ENCODE measurements at places on chromosomes 3 and 15.

DNA sequence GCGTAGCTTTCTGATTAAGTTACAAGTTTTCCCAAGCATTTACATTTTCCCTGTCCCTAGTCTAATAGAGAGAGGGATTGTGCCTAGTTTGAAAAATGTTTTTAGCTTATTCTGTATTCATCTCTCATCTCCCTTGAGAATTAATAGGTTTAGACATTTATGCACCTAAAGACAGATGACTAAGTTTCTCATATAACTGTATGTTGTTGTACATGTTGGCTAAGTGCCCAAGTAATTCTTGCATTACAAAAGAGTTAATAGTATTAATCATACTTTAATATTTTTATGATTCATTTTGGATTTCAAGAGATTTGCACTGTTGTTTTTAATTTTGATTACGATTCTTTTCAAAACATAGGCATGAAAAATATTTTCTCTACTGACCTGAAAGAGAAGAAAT lies 109.0 kb upstream of the TBL1XR1 start:
- DNase-seq = no peak

- no peak for DNase-seq
Measured at GRCh38 chr3:78050276-78051065, 1010.6 kb downstream of the ROBO2 start.

- no peak for DNase-seq
Measured at GRCh38 chr3:131729643-131730017, 226.9 kb upstream of the MRPL3 start.

DNA sequence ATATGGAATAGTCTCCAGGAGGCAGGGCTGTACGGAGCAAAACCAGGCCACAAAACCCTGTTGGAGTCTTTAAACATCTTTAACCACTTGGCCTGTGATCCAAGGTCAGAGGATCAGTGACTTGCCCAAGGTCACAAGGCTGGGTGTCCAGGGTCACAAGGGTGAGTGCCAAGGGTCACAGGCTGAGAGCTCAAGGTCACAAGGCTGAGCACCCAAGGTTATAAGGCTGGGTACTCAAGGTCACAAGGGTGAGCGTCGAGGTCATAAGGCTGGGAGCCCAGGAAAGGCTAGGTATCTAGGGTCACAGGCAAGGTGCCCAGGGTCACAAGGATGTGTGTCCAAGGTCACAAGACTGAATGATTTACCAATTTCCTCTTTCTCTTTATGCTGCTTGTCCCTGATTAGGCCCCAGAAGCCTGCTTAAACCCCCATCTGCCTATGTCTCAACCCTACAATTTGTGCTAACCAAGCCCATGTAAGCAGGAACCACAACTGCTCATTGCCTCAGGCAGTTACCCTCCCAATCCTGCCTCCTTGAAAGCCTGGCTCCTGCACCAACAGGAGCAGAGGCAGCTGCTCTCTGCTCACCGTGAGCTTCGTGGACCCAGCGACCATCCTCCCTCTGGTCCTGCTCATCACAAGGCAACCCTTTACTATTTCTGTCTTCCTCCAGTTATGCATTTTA lies 51.5 kb downstream of the MGLL start:
- DNase-seq = no peak

DNA sequence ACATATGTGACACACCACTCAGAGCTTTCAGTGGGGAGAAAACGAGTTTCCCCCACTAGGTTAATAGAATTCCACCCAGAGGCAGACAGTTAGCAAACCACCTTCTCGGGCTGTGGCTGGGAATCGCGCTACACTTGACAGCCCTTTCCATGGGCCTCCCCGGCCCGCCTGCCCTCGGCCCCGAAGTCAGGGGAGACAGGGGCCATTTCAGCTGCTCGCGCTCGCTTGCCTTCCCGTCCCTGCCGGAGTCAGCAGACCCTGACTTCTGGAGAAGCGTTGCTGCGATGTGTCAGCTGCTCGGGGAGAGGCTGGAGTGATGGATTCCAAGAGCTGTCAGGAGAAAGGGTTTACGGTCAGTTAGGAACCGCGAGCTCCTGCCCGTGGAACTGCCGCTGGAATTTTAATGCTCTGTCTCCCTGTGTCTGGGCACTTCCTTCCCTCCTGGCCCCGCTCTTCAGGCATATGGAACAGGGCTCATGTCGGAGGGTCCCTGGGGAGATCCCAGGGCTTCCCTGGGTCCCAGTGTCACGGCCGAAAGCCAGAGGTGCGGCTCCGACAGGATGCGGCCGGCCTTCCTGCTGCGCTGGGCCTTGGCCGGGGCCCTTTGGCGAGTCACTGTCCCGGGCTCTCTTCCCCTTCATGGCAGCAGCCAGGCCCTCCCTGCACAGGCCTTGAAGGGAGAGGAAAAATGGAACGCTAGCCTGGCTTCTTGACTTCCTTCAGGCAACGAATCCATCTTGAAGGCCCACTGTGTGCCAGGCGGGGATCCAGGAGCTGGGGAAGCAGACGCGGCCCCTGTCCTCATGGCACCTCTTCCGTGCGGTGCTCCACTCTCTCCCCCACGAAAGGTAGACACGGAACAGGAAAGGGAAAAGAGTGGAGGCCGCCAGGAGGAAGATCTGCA lies 38.4 kb upstream of the VPS8 start:
- DNase-seq = no peak

DNA sequence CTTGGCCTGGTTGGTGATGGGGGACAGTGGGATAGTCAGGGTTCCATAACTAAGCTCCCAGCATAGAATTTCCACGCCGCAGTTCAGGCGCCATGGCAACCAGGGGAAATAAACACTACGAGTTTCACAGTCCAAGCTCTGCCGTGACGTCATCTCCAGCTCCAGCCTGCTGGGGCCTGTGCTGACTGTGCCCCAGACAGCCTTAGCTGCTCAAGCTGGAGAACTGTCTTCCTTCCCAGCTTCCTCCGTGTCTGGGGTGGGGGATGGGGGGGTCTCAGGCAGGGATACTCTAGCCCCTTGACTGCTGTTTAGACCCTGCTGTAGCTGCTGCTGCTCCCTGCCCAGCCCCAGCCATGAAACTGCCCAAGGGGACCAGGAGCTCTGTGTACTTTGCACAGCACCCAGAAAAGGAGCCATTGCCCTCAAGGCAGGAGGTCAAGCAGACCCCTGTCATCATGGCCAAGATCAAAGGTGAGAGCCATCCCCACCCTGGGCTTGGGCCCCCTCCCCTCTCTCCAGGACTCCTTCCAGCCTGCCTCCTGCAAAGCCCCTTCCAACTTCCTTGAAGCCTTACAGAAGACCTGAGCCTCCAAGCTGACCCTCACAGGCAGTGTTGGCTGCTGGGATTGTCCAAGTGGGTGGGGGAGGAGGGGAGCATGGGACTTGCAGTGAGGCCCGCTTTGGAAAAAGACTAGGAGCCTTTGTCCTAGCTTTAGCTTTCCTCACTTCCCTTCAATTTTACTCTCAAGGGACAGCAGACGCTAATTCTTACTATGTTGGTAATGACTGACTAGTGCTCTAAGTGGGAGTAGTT lies 11.4 kb upstream of the CSPG4 start:
- DNase-seq = peak; percentile 29

- no peak for DNase-seq
Measured at GRCh38 chr15:101573951-101574350, 78.2 kb downstream of the TM2D3 start.

- no peak for DNase-seq
Measured at GRCh38 chr3:117751651-117752050, 1042.1 kb downstream of the TUSC7 start.

DNA sequence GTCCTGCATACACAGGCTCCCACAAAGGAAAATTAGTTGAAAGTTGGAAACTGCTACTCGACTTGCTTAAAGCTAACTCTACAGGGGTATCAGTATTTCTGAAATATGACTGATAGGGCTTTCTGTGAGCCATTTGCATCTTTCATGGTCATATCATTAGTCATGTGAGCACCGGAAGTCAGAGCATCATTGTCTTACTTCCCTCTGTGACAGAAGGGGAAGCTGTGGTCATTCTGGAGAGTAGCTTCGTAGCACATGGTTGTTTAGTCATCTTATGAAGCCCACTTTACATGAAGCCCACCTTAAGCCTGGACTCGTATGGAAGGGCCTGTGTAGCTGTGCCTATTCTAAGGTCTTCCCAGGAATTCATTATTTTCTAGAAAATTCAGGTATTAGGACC lies 69.0 kb downstream of the COL6A5 start:
- no peak for DNase-seq

DNA sequence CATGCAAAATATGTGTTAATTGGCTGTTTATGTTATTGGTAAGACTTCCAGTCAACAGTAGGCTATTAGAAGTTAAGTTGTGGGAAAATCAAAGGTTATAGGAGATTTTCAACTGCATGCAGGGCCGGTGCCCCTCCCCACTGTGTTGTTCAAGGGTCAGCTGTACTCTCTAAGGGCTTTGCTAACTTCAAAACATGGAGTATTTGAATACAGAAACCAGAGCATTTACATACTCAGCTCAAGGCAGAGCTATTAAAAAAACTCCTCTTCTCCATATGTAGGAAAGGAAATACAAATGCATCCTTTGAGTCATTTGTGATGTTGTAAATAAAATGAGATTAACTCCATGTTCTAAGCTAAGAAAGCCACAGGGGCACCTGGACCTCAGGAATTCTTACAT lies 16.8 kb downstream of the IL17RB start:
- DNase-seq = no peak

DNA sequence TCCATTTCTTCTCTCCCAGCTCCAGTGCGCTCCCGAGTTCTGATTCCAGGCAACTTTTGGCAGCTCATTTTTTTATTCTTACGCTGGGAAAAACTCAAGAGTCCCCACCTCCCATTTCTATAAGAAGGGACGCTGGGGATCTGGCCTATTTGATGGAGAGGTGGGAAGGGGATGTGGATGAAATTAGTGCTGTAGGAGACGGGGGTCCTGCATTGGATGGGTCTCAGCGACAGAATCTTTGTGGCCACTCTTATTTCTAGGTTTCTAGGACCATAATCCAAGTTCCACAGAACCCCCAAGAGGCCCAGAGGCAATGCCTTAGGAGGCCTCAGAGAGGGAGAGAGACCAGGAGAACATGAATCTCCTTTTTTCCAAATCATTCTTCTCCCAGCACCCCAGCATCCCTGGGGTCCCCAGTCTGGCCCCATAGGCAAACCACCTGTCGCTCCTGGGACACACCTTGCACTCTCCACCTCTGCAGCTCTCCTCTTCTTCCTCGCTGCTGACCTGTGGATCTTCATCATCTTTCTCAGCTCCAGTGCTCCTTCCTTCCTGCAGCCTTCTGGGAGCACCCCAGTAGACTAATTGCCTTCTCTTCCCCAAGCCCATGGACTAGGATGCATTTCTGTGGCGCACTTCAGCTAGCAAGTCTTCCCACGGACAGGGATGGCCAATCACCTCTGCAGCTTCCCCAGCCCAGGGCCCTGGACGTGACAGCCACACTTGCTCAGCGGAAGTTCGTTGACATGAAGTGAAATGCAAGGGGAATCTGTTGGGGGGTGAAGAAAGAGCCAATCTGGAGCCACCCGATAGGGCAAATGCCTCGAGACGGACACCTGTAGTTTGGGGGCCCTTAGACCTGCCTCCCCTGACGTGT lies 100.1 kb upstream of the ALDH1A3 start:
- no peak for DNase-seq

DNA sequence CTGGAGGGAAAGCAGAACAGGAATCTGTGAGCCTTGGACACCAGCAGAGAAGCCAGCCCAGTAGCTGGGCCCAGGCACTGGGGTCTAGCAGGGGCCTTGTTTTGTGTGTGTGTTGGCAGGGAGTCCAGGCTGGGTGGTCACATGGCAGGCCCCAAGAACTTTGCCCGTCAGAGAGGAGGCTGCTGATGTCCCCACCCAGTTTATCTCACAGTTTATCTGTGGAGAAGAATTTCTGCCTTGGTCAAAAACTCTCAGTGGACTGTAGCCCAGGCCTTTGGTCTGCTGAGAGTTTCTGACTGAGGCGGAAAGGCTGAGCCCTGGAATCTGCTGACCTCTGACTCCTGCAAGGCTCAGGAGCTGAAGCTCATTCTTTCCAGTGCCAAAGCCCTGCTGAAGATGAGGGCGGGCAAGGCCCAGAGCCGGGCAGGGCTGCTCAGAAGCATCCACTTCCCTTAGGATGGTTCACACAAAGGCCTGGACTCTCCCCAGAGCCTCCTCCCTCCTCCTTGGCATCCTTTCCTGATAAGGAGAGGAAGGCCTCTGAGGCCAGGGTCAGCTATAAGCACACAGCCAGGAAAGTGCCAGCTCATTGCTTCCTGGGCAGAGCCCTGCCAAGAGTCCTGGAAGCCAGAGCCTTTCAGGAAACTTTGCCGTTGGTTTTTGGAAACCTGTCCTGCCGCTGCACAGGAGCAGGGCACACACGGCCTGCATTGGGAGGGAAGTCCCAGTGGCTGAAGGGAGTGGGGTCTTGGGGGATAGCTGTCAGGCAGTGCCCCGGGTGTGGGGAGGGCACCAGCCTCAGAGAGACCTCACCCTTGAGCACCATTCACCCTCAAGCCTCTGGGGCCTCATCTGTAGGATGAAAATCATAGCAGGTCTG lies 37.2 kb upstream of the SLCO2A1 start:
- no peak for DNase-seq

- no peak for DNase-seq
Measured at GRCh38 chr3:97949110-97949485, 23.1 kb downstream of the RIOX2 start.

DNA sequence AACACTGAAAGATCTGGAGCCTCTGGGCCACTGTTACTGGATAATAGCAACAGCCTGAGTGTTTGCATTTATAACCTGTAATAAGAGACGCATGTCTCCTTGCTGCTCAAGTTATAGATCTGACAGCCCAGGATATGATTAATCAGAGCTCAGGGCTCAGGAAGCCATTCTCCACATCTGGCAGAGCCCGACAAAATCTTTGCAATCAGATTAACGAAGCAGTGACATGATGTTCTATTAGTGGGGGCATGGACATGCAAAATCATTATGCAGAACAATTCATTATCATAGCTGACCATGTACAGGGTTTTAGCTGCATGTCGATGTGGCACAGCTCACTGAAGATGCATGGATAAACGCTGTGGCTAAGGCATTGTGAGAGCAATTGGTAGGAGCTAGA lies 730.3 kb downstream of the ZNF385D start:
- DNase-seq = no peak

GRCh38 chr3:264394-265156 lies 68.0 kb downstream of the CHL1 start:
- peak; percentile 9 for DNase-seq

GRCh38 chr15:79901958-79902357 lies 5.1 kb upstream of the MTHFS start:
- no peak for DNase-seq

- no peak for DNase-seq
Measured at GRCh38 chr3:98770261-98771039, 7.3 kb downstream of the ST3GAL6 start.

Data from SHP77 treated with DMSO at 0.1 percent for 48 hours (cell line).